ENCODE measurements at places on chromosomes 3 and 15.
A peak's percentile ranks its signal among the peaks of the same experiment; 100 is the strongest.

DNA sequence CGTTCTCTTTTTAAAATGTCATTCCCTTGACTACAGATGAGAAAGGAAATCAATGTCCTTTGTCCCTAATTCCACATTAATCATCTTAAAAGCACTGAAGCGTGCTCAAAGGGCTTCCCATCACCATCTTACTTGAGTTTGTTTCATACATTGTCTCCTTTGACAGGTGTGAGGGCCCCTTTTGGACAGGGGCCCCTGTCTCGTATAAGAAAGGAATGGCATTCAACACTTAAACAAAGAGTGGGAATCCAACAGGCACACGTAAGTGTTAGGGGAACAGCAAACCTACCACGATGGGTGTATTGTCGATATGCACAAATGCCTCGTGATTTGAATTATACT, 5.0 kb downstream of the SSUH2 start:
- DNase-seq, result no peak

- peak; percentile 81 for DNase-seq
Measured at GRCh38 chr15:52179278-52180195, 11.7 kb downstream of the GNB5 start.

DNA sequence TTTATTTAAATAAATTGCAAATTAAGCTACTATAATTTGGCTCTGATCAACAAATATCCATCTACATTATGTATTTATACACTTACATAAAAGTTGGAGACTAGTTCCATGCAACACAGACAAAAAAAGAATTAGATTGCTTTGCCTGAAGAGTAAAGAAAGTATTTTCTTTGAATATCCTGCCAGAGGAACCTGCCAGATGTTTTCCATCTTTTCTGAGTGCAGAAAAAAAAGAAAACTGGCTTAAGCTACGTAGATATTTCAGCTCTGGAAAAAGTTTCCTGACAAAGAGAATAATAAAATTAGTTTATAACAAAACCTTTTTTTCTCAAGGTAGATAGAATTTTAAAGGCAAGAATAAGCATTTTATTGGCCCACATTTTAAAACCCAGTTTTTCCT, 607.5 kb upstream of the NAALADL2 start:
- DNase-seq, result no peak

DNA sequence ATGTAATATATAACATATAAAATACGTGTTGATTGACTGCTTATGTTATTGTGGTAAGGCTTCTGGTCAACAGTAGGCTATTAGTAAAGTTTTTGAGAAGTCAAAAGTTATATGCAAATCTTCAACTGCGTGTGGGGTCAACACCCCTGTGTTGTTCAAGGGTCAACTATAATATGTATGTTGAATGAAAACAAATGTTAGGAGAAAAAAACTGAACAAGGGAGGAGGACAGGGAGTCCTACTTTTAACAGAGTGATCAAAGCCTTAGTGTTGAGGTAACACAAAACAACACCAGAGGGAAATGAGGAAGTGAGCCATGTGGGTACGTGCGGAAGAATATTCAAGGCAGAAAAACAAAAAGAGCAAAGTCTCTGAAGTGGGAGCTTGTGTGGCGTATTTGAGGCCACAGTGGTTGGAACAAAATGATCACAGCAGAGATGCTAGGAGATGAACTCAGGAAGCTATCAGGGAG, 62.5 kb downstream of the SFMBT1 start:
- DNase-seq, result no peak

DNA sequence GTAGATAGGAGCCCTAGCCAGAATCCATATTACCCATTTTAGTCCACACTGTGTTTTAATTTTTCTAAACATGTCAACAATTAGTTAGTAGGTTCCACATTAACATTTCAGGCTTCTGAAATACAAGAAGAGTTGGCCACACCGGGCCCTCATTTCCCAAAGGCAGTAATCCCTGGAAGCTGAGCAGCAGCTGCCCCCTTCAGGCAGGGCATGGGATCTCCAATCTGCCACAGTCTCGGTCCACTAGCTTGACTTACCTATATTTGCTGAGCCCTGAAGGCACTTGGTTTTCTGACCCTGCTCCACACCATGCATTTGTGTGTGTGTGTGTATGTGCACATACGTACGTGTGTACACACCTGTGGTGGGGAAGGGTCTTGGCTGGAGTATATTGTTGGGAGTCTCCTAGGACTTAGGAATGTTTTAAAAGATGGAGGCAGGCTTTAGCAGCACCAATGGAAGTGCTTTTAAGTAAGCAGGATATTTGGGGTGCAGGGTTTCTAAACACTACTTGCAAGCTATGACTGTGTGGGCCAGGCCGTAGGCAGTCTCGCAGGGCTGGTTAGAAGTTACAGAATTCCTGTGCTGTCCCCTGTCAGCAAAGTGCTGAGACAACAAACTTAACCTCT, 71.2 kb upstream of the SOX14 start:
- no peak for DNase-seq

DNA sequence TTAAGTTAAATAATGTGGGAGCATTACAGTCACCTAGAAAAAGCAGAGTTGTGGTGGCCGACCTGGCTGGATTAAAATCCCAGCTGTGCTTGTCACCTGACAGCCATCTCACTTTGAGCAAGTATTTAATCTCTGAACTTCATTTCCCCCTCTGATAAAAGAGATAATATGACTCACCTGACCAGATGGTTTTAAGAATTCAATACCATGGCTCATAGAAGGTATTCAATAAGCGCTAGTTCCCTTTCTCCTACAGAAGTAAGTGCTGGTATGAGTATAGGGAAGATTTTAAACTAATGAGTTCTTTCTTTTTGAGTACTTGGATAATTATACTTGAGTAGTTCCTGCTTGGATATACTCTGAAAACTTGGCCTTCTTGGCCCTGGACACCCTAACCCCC, 325.5 kb downstream of the IL5RA start:
- DNase-seq, result no peak

- DNase-seq, result no peak
Measured at GRCh38 chr3:73094129-73094528, 32.7 kb downstream of the EBLN2 start.

- DNase-seq, result no peak
Measured at GRCh38 chr3:32120471-32120870, 14.1 kb downstream of the GPD1L start.

DNA sequence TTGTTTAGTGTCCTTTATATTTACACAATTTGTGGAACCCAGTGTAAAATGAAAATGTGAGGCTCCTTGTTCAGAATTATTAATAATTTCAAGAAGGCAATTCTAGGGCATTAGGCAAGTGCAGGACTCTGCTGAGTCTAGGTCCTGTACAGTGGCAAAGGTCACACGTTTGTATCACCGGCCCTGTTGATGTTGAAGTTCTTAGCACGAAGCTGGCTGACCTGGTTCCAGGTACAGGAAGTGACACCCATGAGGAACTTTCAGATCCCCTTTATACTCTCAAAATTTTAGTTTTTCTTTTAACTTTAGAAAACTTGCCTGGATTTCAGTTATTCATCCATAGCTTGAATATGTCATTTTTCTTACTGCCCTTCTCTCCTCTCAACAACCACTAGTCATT, 349.4 kb downstream of the CNTN6 start:
- DNase-seq, result no peak

GRCh38 chr3:43266451-43266850, 19.9 kb upstream of the SNRK start:
- no peak for DNase-seq

DNA sequence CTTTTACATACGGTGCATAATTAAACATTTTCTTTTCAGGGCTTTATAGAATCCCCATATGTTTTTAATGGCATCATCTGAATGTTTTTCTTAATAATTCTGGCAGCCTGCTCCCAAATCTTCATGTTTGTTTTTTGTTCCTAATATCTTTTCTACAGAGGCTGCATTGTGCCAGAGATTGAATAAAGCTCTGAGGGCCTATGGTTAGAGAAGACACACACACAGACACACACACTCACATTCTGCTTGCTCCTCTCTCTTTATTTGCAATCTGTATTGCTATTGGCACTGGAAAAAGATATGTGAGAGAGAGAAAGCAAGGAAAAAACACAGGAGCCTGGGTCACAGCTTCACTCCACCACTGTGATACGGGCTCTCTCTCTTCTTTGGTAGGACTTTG, 136.0 kb downstream of the MECOM start:
- DNase-seq, result no peak

- DNase-seq, result no peak
Measured at GRCh38 chr3:43773273-43774094, 82.7 kb downstream of the ABHD5 start.

DNA sequence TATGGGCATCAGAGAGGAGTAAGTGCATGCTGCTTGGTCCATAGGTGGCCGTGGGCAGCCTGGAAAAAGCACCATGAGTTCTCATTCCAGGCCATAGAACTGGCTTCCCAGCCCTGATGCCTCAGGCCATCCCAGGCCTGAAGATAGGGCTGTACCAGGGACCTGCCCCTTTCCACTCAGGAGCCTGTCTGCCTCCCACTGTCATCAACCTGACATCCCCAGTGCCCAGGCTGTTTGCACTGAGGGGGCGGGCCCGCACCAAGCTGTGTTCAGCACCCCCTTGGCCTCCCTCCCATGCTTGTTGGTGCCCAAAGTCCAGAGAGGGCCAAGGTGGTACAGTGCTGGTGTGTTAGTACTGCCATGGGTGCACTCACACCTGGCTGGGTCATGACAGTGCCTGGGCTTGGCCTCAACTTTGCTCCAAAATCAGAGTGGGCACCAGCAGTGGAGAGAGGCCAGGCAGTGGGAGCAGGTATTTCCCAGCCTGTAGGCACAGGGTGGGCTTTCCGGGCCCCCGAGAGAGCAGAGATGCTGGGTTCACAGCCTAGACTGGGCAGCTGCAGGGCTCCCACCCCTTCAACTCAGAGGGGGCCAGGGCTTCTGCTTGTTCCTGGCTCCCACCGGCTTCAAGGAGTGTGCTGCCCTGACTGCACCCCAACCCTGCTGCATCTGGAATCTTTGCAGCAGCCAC, 556.1 kb downstream of the SI start:
- DNase-seq, result no peak

- no peak for DNase-seq
Measured at GRCh38 chr15:52217186-52217585, 26.0 kb upstream of the GNB5 start.

DNA sequence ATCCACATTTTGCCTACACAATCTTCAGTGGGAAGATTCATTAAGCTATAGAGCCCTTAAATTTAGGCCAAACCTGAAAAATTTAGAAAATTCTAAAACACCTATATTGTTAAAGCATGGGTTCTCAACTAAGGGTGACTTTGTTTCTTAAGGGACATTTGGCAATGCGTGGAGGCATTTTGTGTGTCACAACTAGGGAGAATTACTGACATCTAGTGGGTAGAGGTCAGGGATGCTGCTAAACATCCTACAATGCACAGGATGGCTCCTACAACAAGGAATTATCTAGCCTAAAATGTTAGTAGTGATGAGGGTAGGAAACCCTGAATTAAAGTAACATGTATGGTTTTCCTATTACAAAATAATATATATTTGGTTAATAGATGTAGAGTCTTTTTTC, 55.8 kb downstream of the TBC1D5 start:
- DNase-seq, result no peak

- DNase-seq, result no peak
Measured at GRCh38 chr15:62404194-62404985, 239.3 kb upstream of the C2CD4B start.

DNA sequence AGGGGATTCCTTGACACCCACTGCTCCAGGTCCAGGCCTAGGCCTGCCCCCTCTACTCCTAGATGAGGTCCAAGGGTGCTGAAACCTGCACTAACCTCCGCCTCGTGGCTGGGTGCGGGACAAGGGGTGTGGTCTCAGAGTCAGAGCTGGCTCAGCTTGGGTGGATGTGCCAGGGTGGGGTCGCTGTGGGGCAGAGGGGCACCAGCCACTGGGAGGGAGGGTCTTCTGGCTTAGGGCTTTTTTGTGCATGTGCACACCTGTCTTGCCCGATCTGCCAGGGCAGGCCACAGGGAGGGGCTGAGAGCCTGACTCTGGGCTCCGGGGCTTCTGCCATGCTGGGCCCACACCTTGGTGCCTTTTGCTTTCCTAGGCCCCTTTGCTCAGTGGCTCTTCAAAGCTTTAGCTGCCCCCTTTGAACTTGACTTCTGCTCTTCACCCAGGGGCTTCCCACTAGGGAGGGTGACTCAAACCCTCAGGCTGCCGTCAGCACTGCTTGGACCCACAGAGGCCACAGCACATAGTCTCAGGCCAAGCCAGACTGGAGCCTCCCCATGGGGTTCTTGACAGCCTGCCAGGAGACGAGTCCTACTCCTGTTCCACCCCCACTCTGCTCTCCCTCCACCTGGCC, 73.0 kb downstream of the KLF13 start:
- no peak for DNase-seq

- DNase-seq, result peak; percentile 87
Measured at GRCh38 chr15:77440378-77440999, 19.8 kb downstream of the HMG20A start.

GRCh38 chr3:86990734-86991481, at the start of gene VGLL3:
TSS of gene VGLL3 (minus strand) at chr3:86991149. CDS start at chr3:86990743, 406 bp downstream.
- peak; percentile 89 for DNase-seq

GRCh38 chr3:28982906-28983305, 298.0 kb upstream of the RBMS3 start:
- no peak for DNase-seq

GRCh38 chr3:110808630-110809029, 263.0 kb upstream of the NECTIN3 start:
- DNase-seq, result no peak

- no peak for DNase-seq
Measured at GRCh38 chr3:119602676-119603075, 5.0 kb downstream of the PLA1A start.

GRCh38 chr3:20669184-20669583, 483.2 kb upstream of the SGO1 start:
- no peak for DNase-seq

DNA sequence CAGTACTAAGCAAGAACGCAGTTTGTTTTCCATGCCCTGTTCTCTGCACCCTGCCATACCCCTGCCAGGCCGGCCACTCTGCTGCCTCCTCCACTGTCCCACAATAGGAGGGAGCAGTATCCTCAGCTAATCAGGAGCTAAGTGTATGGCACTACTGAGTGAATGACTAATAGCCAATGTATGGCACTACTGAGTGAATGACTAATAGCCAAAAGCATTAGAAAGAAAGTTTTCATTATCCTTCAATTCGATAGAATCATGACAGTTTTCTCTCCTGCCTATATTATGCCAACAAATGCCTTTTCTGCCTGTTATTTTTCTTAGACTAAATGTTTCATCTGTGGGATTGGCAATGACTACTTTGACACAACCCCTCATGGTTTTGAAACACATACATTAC, 107.5 kb upstream of the CHRM5 start:
- peak; percentile 24 for DNase-seq

GRCh38 chr3:106640353-106640752, 736.9 kb upstream of the CCDC54 start:
- DNase-seq, result no peak

Data from fibroblast of villous mesenchyme (primary cell).